ENCODE measurements at places on chromosomes 7 and 10.

DNA sequence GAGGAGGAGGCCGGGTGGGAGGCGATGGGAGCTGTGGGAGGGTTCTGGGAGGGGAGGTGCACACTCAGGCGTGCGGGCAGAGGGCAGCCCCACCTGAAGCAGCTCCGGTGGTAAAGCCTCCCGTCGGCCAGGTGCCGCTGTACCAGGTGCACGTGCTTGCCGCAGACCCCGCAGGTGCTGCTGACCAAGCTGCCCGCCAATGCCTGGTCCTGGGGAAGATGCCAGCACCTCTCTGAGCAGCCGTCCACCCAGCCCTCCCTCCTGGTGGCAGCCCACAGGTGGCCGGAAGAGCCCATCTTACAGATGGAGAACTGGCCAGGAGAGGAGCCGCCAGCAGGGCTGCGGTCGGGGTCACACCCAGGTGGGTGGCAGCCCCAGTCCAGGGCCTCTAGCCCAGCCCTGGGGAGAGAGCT, 12.6 kb downstream of the MICALL2 start:
- DNase-seq, result no peak

DNA sequence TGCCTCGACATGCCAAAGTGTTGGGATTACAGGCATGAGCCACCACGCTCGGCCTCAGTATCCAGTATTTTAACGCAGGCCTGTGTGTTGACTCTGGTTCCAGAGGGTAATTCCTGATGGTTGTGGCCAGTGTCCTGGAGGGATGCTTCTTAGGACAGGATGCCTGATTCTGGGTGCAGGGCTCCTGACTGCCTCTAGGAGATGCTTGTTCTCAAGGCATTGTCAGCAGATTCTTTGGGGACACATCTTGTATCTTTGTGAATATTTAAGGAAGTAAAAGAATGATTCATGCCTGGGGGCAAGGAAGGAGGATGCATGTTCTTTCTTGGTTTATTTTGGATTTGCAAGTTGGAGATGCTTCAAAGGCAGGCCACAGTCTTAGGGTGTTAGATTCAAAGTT, 2.2 kb downstream of the ZDHHC4 start:
- DNase-seq, result no peak

DNA sequence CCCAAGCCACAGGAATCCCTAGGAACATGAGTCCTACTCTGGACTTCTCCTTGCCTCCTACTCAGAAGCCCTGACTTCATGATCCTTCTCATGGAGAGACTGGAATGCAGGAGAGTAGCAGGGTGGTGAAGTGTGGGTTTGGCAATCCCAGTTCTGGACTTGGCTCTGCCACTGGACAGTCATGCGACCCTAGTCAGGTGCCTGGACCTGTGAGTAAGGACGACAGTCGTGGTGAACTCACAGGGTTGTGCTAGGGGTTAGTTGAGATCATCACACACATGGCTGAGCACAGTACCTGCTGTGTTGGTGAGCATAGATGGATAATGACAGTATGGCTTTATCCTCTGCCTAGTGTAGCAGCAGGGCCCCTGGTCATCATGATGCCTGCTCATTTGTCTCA, 117.9 kb downstream of the LRRC18 start:
- no peak for DNase-seq

DNA sequence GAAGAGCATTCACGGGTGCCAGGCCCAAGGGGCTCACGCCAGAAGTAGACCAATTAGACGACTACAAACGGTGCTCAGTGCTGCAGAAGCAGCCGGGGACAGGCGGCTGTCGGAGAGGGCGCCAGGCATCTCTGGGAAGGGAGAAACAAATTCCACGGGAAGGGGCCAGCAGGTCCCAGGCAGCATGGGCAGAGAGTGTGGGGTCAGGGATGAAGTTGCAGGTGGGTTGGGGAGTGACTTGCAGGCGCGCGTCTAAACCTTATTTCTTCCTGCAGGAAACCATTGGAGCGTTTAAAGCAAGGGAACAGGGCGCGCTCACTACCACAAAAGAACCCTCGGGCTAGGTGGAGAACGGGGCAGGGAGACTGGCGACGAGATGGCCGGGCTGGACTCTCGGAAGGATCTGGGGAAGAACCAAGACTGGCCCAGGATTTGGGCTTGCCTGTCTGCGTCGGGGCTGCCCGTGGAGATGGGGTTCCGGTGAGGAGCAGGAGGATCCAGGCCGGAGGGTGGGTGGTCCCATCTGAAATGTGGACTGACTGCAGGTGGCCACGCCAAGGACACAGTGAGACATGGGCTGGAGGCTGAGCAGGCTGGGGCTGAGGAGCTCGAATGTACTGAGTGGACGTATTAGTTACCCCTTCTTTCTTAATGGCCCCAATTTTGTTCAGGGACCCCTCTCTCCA, 116.3 kb upstream of the DIP2C start:
- no peak for DNase-seq

- DNase-seq, result no peak
These were observed 9.4 kb upstream of the FAM170B start for GRCh38 chr10:49143249-49143648.

DNA sequence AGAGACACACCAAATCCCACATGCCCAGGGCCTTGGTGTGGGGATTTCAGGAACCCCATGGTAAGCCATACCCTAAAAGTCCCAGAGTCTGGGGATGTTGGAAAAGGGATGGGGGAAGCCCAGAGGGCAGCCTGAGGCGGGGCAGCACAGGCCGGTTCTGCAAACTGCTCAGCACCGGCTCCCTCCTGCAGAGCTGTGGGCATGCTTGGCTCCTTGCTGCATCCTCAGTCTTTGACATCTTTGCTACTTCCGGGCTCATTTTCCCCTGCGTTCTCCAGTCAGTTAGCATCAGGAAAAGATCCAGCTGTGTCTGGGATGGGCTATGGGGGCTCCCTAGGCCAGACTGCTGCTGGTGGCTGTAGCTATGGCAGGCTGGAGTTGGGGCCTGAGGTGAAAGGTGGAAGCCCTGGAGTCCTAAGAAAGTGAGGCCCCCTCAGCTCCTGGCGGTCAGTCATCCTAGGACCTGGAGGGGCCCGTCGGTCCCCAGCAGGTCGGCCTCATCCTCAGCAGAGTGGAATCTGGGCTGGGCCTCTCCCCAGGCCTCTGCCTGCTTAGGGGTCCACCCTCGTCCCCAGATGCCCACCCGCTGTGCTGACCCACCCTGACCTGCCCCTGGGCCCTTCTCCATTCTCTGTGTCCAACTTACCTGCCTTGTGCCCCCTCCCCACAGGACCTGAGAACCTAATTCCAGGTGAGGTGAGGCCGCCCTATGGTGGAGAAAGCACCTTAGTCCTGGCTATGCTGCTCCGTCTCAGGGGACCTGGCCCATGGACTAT, 9.3 kb downstream of the TBATA start:
- no peak for DNase-seq

GRCh38 chr7:48094861-48095293, 5.8 kb downstream of the UPP1 start:
- DNase-seq, result peak; percentile 82

DNA sequence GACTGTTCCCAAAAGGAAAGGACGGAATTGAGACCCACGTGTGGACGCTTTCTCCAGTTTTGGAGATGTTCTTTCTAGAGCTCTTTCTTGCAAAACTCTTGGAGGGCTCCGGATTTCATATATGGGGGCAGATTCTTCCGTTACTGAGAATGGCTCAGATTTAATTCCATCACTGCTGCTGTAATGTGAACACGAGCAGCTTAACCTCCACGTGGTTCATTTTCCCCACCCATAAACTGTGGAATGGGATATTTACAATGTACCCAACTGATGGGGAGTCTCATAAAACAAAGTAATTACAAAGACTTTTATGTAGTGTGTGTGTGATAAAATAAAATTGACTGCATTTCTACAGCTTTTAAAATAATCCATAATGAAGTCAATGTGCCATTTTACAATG, 15.1 kb upstream of the MSRB2 start:
- no peak for DNase-seq

- DNase-seq, result no peak
These were observed 5.1 kb downstream of the ELFN1 start for GRCh38 chr7:1675036-1675671.

DNA sequence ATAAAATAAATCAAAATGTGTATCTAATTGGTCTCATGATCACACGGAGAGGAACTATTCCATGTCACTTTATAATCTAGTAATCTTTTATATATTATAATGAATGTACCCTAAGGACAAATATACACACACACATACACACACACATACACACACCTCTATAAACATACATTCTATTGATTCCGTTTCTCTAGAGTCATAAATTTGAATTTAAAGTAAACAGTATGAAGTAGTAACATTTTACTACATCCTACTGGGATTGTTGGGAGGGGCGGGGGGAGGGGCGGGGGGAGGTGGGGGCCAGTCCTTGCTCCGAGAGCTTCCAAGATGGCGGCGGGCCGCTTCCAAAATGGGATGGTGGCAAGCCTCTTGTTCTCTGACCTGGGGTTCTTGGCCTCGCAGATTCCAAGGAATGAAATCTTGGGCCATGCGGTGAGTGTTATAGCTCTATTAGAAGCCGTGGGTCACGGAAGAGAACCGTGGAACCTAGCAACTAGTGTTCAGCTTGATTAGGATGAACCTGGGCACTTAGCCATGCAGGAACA, 143.2 kb downstream of the REEP3 start:
- DNase-seq, result no peak

- no peak for DNase-seq
These were observed 107.6 kb downstream of the INPP5A start for GRCh38 chr10:132645247-132645530.

- DNase-seq, result no peak
These were observed 436 bp downstream of the GNB2 start for GRCh38 chr7:100673942-100674410.

- DNase-seq, result no peak
These were observed 80.9 kb downstream of the UNCX start for GRCh38 chr7:1313613-1314012.

DNA sequence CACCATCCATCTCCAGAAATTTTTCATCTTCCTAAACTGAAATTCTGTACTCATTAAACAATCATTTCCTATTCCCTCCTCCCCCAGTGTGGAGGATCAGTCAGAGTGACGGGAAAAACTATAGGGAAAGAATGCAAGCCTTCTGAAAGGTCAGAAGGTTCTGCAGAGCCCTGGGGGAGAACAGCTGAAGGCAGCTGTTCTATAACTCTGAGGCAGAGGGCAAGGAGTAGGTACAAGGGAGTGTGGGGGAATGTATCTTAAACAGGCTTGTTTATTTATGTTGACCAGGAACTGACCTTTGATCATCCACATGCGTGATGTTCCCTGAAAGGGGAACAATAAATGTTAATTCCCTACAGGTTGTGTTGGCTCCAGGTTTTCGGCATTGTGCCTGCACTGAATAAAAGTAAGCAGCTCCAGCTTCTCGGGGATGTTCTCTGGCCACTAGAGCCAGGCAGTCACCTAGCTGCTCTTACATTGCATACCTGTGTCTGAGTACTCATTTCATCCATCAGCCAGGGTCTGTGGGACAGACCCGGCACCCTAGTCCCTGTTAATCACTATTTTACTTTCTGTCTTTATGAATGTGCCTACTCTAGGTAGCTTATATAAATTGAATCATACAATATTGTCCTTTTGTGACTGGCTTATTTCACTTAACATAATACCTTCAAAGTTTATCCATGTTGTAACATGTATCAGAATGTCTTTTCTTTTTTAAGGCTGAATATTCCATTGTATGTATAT, 5.8 kb downstream of the IFIT1 start:
- DNase-seq, result no peak

Measured in SJSA1 (cell line).